ENCODE measurements at places on chromosomes 3 and 15. TPM values are rescaled to one million over a fixed set of nuclear protein-coding genes. Genes with fewer than 3 reads are reported as not detected.

DNA sequence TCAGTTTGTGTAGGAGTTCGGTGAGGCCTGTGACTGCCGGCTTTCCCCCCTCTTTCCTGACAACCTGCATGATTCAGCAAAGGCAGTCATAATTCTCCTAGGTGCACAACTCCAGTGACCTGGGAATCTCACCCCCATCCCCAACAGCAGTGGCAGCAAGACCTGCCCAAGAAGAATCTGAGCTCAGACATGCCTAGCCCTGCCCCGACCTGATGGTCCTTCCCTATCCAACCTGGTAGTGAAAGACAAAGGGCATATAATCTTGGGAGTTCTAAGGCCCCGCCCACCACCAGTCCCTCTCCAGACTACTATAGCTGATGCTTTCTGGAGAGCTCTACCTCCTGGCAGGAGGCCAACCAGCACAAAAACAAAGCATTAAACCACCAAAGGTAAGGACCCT, 44.2 kb upstream of the ZBED2 start:
- H3K27ac ChIP-seq, result no peak overlapping the region
- no peaks in the 10 kb centered on the region for H3K27me3 ChIP-seq
- H3K36me3 ChIP-seq, result no peaks in the 10 kb centered on the region
- no peak for DNase-seq
- H3K4me1 ChIP-seq, result no peaks in the 10 kb centered on the region

DNA sequence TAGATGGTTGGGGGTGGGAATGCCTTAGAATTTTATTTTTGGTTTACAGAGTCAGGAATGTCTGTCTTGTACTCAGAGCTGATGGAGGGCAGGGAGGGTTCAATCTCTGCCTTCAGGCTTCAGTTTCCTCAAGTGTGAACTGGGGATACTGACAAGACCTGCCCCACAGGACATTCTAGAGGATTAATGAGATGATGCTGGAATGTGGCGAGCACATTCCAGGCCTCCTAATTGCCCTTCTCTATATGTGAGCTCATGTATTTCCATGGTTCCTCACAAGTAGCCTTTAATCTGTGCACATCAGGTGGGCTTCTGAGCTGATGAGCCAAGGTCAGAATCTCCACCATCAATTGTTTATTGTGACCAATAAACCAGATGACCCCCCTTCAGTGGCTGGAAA, 90.4 kb downstream of the CACNA2D3 start:
- no peaks in the 10 kb centered on the region for H3K36me3 ChIP-seq
- DNase-seq, result no peak
- no peak overlapping the region for H3K4me3 ChIP-seq
- H3K27me3 ChIP-seq, result no peaks in the 10 kb centered on the region
- H3K27ac ChIP-seq, result no peak overlapping the region

GRCh38 chr15:69297642-69298353, 914 bp upstream of the PAQR5 start:
- peaks cover 45% of the 10 kb centered on the region for H3K27me3 ChIP-seq
- H3K36me3 ChIP-seq, result no peaks in the 10 kb centered on the region
- no peak overlapping the region for H3K27ac ChIP-seq
- H3K4me3 ChIP-seq, result no peak overlapping the region
- peaks cover 21% of the 10 kb centered on the region for H3K4me1 ChIP-seq
- no peak for DNase-seq

The MESP2 gene
- not detected for total RNA-seq

GRCh38 chr3:176814285-176814684, 383.0 kb downstream of the TBL1XR1 start:
- no peak overlapping the region for H3K4me3 ChIP-seq
- no peaks in the 10 kb centered on the region for H3K36me3 ChIP-seq
- H3K4me1 ChIP-seq, result no peaks in the 10 kb centered on the region
- DNase-seq, result peak; percentile 82
- no peaks in the 10 kb centered on the region for H3K27me3 ChIP-seq
- H3K27ac ChIP-seq, result no peak overlapping the region

DNA sequence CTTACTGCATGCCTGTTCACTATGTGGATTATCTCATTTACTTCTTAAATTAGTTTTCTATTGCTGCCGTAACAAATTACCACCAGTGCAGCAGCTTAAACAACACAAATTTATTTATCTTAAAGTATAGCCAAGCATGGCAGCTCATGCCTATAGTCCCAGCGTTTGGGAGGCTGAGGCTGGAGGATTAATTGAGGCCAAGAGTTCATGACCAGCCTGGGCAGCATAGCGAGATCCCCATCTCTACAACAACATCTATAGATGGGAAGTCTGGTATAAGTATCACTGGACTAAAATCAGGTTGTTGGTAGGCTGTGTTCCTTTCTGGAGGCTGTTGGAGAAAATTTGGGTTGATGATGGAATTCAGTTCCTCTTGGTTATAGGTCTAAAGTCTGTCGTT, 5.1 kb downstream of the SLC2A2 start:
- no peaks in the 10 kb centered on the region for H3K4me1 ChIP-seq
- no peaks in the 10 kb centered on the region for H3K27me3 ChIP-seq
- DNase-seq, result no peak
- H3K27ac ChIP-seq, result no peak overlapping the region
- H3K4me3 ChIP-seq, result no peak overlapping the region

All from stomach (tissue), 19 donors.